ENCODE measurements at places on chromosomes 5 and 9.

- DNase-seq = no peak
Observed at GRCh38 chr9:101727612-101728524, 10.6 kb downstream of the GRIN3A start.

DNA sequence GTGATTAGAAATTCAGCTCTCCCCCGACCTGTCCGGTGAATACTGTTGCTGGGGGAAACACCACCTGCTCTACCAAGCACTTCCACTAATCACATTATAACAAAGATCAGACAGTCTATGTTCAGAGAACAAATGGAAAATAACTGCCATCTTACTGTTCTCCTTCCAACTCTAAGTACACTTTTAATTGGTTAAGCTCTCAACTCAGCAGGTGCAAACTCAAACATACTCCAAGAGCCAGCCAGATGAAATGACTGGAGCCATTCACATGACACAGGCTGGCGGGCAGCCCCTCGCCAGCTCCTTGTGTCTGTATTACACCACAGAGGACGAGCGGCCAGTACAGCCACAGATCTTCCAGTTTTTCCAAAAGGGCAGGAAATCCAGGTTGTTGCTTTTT, 16.1 kb downstream of the LIFR start:
- DNase-seq = no peak

DNA sequence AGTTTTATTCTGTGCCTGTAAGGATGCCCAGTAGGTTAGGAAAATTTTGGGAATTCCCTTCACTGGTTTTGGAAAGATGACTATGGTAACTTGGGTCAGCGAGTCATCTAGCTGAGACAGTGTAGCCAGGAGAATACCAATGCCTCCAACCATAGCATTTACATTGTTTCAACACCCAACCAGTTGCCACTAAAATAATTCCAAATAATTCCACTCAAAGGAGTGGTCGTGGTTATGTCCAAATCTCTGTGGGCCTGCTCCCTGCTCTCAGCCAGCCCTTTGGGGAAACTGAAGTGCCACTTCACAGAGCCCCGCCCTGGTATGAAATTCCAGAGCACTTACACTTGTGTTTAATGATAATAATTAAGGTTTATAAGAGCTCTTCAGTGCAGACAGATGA, 310.5 kb downstream of the PLK2 start:
- DNase-seq = no peak

- DNase-seq = no peak
Observed at GRCh38 chr5:62111428-62111827, 194.6 kb upstream of the KIF2A start.

DNA sequence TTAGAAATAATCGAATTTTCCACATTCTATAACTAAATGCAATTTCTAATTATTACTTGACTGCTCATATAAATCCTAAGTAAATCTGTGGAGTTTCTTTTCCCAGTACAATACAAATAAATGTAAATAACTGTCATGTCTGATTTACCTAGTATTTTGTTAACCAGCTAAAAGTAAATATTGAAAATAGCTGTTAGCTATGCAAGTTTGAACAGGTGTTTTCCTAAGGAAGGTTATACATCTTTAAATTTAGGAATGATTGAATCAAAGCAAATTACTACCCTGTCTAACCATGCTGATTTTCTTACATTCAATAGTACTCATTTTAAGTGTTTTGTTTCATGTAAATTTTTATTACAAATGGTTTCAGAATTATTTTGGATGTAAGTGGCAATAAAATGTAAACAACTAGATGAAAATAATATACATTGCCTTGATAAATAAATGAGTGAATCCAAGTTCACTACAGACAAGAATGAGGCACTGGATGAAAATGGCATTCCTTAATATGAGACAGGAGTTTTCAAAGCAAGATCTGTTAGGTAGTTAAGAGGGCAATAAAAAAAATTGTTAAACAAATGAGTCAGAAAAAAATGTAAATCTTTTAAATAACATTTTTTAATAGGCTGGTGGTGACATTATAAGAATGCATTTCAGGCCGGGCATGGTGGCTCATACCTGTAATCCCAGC, 15.8 kb downstream of the MCIDAS start:
- DNase-seq = no peak

- no peak for DNase-seq
Observed at GRCh38 chr5:14306329-14306815, 163.2 kb downstream of the TRIO start.

- peak; percentile 68 for DNase-seq
Observed at GRCh38 chr5:76715736-76716455, at the start of gene F2R. F2R (plus strand) TSS chr5:76716126; CDS start chr5:76716308, 182 bp downstream.

DNA sequence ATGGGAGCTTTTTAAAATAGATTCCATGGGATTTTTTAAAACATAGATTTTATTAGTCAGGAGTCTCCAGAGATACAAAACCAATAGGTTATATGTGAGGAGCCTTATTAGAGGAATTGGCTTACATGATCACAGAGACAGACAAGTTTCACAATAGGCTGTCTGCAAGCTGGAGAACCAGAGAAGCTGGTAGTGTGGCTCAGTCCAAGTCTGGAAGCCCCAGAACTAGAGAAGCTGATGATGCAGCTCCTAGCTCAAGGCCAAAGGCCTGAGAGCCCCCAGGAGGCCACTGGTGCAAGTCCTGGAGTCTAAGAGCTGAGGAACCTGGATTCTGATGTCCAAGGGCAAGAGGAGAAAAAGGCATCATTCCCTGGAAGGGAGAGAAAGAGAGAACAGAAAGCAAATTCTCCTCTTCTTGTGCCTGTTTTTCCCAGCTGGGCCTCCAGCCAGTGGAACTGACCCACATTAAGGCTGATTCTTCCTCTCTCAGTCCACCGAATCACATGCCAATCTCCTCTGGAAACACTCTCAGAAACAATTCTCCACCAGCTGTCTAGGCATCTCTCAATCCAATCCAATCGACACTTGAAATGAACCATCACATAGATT, 59.3 kb downstream of the AHRR start:
- DNase-seq = no peak

DNA sequence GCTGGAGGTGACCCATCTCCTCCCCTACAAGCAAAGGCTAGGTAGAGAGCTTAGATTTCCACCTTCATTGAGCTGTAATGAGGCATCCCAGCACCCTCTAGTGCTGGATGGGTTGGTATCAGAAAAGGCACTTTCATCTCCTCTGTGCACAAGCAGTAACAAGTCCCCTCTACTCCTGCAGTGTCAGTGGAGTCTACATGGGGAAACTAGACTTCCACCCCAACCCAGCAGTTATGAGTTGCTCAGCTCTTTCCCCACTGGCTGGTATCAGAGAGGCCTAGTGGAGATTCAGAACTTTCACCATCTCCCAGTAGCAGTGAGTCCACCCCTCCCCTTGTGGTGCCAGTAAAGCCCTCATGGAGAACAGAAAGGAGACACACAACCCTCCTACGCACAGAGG, 17.9 kb downstream of the FCN1 start:
- DNase-seq = peak; percentile 11

GRCh38 chr9:132430998-132431397, 21.0 kb downstream of the CFAP77 start:
- DNase-seq = no peak

GRCh38 chr5:81789033-81789432, 38.1 kb upstream of the SSBP2 start:
- no peak for DNase-seq

GRCh38 chr9:92535940-92536850, at the start of gene ECM2:
ECM2 (minus strand) TSS chr9:92535990; CDS start chr9:92522866, 13,124 bp downstream.
- DNase-seq = no peak

- DNase-seq = no peak
Observed at GRCh38 chr5:143002459-143003327, 232.5 kb downstream of the ARHGAP26 start.

DNA sequence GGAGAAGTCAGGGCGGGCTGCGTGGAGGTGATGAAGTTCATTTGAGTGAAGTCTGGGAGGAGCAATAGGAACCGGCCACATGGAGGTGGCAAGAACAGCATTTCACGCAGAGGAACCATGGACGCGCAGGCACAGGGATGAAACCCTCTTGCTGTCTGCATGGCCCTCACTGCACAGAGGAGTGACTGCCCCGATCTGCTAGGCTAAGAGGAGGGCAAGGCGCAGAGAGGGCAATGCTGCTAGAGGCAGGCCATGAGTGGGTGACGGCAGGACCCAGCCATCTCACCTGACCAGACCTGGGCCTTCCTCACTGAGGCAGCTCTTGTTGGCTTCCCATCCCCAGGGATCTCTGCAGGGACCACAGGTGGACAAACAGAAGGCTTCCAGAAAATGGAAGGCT, 90.3 kb downstream of the BARX1 start:
- no peak for DNase-seq

GRCh38 chr5:174751154-174752000, 27.0 kb downstream of the MSX2 start:
- DNase-seq = peak; percentile 47

- DNase-seq = no peak
Observed at GRCh38 chr5:43798740-43799139, 195.8 kb downstream of the NNT start.

- no peak for DNase-seq
Observed at GRCh38 chr5:27290172-27290571, 251.8 kb upstream of the CDH9 start.

GRCh38 chr5:124798890-124799289, 52.5 kb upstream of the ZNF608 start:
- no peak for DNase-seq

Data from mesothelial cell of epicardium (in vitro differentiated cells).